T-cell (primary cell): ENCODE measurements at places on chromosomes 12 and 14.

- DNase-seq, result no peak
These were observed 45.8 kb downstream of the AP5M1 start for GRCh38 chr14:57314396-57315089.

GRCh38 chr12:31228811-31229792 is 96.8 kb downstream of the SINHCAF start:
- no peak for DNase-seq

DNA sequence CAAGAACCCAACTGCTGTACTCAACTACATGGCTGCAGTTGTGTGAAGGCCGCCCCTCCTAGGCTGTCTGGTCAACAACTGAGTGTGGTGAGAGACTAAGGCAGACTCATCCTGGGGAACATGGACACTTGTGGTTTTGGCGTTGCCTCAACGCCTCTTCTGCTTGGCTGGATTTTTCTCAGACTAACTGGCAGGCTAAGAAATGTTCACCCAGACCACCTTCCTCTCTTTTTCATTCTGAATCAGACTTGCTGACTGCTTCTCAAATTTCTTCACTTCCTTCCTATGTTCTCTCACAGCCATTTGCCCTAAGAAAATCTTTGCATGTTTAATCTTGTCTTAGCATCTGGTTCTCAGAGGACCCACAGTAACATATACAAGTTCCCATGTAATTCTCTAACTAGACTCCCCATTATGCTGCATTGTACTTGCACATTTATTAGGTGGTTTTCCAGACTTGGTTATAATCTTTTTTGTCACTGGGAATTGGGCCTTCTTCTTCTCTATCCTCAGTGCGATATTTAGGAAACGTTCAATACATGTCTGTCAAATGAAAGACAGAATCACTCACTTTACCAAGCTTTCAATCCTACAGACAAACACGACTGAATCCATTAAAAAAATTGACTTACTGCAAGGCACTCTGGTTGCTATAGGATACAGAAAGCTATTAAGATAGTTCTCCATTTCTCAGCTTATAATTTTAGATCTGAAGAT is 327.6 kb downstream of the CCER1 start:
- no peak for DNase-seq

- no peak for DNase-seq
These were observed 3.8 kb upstream of the MYF5 start for GRCh38 chr12:80712866-80713265.

GRCh38 chr12:4603421-4603820 is 41.4 kb downstream of the DYRK4 start:
- no peak for DNase-seq

GRCh38 chr12:3473171-3473570 is 17.8 kb upstream of the PRMT8 start:
- DNase-seq, result no peak

GRCh38 chr14:23361320-23361719 is 3.7 kb downstream of the EFS start:
- DNase-seq, result no peak

DNA sequence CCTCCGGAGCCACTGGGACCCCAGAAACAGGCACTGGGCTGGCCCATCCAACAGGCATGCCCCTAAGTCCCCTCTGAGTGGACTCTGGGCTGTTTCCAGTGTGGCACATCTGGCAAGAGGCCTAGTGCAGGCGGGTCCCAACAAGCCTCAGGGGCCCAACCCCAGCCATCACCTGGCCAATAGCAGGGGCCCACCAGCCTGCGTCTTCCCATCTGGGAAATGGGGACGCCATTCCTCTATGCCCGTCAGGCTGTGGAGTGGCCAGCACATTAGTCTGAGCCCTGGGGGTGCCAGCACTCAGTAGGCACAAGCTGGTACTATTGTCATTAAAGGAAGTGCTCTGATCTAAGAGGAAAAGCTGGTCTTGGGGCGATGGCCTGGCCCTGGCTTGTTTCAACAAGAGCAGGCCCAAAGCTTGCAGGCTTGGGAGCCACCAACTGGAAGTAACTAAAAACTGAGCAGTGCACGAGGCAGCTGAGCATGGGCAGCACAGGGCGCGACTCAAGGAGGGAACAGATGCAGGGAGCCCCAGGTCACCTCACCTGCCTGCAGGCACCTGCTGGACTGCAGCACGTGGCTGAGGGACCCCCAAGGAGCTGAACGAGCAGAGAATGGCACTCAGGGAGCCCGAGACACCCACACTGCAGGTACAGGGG is 8.4 kb downstream of the DEGS2 start:
- no peak for DNase-seq

- no peak for DNase-seq
These were observed 39.0 kb downstream of the SLC38A4 start for GRCh38 chr12:46786774-46787173.

DNA sequence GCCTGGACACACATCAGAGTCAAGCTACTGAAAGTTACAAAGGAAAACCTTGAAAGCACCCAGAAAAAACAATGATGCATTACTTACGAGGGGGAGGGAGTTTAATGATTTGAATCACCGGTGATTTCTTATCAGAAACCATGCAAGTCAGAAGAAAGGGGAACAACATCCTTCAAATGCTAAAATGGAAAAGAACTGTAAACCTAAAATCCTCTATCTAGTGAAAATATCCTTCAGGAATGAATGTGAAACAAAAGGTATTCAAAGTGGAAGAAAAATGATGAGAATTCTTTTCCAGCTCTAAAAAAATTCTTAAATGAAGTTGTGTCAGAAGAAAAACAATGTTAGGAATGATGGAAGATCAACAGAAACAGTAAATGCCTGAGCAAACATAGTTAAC is 16.8 kb downstream of the SCAF11 start:
- DNase-seq, result no peak

DNA sequence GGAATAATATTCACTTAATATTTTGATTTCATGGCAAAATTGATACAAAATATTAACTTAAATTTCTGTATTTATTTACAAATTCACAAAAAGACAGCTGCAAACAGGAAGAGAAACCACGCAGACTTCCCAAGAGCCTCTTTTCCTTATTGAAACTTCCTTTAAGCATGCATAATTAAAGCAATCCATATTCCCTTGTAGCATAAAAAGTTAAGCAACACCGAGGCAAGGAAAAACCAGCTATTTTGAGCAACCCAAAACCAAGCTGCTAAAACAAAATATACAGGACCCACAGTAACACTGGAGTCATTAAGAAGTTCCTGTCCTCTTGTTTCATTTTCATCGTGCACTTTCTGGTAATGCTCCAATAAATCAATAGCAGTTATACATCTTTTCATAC is 58.0 kb downstream of the EEA1 start:
- DNase-seq, result no peak

- DNase-seq, result no peak
These were observed 16.4 kb downstream of the FOS start for GRCh38 chr14:75295061-75295461.

DNA sequence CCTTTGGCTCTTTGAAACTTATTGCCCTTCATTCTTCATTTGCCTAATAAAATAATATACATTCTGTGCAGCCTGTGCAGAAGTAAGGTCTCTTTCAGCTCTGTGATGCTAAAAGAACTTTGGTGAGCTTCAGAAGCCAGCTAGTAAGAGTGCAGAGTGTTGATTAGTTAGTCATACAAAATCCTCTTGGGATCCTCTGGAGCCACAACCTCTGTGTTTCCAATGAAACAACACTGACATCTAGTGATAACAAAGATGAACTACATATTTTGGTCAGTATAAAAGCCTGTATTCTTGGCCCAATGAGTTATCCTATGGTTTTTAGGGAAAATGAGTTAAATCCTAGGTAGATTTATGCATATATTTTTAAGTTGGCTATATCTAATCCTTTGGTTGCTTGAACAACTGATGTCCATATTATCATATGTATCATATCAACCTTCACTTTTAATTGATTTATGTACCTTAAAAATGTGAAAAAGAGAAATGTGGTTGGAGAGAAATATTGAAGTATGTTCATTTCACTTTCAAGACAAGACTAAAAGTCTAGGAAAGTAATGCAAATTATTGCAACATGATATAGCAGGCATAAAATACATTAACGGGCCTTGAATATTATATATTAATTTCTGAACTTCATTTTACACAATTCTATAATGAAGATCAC is 158.4 kb downstream of the KLHL28 start:
- DNase-seq, result no peak

GRCh38 chr12:46933947-46934346 is 108.2 kb upstream of the SLC38A4 start:
- no peak for DNase-seq

DNA sequence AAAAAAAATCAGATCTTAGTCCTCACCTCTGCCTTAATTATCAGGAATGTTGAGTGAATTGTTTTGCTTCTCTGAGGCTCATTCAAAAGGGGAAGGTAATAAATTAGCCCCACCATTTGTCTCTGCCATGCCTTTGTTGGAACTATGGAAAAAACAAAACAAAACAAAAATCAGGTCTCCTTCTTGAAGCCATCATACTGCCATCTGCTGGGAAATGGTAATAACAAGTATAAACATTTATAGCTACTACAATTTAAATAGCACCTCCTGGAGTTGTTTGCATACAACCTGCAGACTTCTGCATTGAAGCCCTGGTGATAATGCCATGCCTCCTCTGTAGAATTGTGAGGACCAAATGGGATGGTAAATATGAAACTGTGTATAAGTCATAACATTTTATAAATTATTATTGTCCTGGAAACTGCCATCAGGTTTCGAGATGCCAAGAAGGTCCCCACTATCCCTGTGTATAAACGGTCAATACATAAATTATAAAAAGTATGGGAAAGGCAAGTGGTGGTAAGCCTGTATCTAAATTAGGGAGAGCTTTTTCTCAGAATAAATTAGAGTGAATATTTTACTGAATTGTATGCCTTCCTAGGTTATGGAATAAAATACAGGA is 87.2 kb upstream of the FGD4 start:
- no peak for DNase-seq

- no peak for DNase-seq
These were observed 320.2 kb upstream of the SFSWAP start for GRCh38 chr12:131390412-131391334.

DNA sequence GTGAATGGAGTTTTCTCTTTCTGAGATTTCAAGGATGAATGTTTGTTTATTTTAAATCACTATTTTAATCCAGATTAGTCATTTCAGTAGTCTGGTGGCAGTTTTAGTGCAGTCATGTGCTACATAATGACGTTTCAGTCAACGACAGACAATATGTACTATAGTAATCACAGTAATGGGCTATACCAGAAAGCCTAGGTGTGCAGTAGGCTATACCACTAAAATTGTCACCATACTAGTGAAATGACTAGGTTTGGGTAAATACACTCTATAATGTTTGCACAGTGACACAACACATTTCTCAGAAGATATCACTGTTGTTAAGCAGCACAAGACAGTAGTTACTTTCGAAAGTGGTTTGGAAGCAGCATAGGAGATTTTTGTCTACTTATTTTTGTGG is 203.1 kb downstream of the ETNK1 start:
- no peak for DNase-seq

DNA sequence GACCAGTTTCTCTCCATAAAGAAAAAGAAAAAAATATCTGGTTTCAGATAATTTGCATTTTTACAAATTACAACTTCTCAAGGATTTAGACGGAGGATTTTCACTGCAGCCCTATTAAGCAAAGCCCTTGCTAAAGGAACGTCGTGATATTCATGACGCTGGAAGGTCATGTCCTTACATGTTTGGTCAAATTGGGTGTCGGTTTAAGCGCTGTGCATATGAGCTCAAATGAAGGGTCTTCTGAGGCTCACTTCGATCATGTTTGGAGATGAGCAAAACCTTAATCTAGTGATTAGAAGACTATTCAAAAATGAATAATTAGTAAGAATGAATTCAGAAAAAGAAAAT is 67.3 kb upstream of the USP15 start:
- DNase-seq, result no peak

GRCh38 chr12:47139000-47139681 is 59.4 kb upstream of the AMIGO2 start:
- no peak for DNase-seq

- DNase-seq, result peak; percentile 68
These were observed 16.7 kb downstream of the KMT2D start for GRCh38 chr12:49043856-49044258.

DNA sequence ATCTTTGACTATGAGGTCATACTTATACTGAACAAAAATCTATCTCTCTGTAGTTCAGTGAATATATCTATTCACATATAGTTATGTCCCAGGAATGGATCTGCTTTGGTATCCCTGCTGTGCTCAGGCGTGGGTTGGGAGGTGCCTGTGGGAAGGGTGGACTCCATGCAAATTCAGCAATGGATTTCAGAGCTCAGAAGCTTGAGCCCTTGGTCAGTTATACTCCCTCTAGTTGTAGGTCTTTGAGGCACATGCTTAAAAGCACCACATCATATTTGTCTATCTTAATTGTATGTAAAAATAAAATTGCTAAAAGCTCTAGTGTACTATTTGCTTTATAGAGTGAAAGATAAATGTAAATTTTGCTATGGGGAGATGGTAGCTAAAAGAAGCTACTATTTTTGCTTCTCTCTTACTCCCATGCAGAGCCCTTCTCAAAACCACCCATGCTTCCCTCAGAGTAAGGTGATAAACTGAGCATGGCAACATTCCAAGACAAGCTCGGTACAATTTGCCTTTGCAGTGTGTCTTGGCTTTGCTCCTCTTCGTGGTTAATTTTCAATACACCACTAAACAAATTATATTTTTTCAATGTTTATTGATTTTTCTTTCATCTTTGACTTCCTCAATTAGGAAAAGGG is 54.9 kb downstream of the SLC16A7 start:
- no peak for DNase-seq

DNA sequence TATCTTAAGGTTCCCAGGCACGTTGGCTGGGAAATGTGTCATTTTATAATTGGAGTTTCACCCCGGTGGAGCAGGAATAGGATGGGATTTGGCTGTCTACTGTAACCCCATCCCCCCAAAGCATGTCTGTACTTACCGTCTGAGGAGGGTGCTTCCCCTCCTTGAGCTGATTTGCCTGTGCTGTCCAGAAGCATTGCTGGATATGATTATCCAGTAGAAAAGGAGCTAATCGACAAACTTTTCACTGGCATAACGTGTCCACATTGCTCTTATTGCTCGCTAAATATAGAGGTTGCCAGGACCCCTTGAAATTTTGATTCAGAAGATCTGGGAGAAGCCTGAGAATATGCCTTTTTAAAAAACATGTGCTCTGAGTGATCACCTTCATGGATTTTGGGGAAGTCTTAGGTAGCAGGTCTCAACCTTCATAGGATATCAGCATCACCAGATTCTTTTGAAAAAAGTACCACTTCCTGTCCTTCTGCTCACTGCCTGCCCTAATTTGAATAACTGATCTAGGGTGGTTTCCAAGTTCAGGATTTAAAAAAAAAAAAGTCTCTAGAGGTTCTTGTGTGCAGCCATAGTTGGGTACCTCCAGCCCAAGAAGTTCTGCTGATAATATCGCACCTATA is 80.4 kb upstream of the KCNA1 start:
- DNase-seq, result no peak

GRCh38 chr14:71533390-71533789 is 398.8 kb upstream of the RGS6 start:
- no peak for DNase-seq

DNA sequence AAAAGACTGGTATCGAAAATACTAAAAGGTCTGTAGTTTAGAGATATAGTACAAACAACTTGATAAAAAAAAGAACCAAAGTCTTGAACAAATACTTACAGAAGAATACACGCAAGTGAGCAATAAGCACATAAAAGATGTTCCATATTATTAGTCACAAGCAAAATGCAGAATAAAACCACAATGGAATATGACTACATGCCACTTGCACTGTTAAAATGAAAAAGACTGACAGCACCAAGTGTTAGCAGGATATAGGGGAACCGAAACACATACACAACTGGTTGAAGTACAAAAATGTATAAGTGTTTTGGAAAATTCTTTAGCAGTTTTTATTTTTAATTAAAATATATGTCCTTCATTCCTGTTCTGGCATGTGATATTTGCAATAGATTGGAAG is 3.6 kb downstream of the CLEC2A start:
- DNase-seq, result no peak
